Left kidney (tissue), 8 donors: ENCODE measurements at places on chromosomes 11 and 22. TPM values are rescaled to one million over a fixed set of nuclear protein-coding genes. Genes with fewer than 3 reads are reported as not detected.

The MRGPRX4 gene
- not detected for polyA plus RNA-seq

The SLC22A25 gene
- polyA plus RNA-seq: not detected

The KIF18A gene
- 17.8 TPM for polyA plus RNA-seq

The MPEG1 gene
- polyA plus RNA-seq: 6.8 TPM

The OR2D2 gene
- polyA plus RNA-seq: not detected

The GTSE1 gene
- 25.2 TPM for polyA plus RNA-seq

The CALCA gene
- polyA plus RNA-seq: 12.3 TPM

The SOX10 gene
- 1.3 TPM for polyA plus RNA-seq

GRCh38 chr11:33258631-33259205, 1.5 kb downstream of the HIPK3 start:
- DNase-seq: peak; percentile 66

- DNase-seq: no peak
Measured at GRCh38 chr22:45996241-45997076, 19.5 kb upstream of the WNT7B start.

- no peak for DNase-seq
Measured at GRCh38 chr11:3050386-3051195, 6.6 kb downstream of the CARS1 start.

GRCh38 chr11:113006896-113007445, 45.8 kb downstream of the NCAM1 start:
- DNase-seq: no peak

DNA sequence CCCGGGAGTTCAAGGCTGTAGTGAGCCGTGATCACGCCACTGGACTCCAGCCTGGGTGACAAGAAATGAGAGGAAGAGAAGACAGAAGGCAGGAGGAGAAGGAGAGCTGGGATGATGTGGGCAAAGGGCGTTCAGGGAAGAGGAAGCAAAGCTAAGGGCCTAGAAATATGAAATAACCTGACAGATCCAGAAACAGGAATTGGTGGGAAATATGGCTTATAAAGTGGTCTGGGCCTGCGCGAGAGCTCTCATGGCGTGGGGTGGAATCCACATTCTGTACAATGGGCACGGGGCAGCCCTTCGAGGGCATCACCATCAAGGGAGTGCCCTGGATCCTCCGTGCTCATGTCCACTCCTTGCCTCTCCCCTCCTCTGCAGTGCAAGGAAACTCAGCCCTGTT, 46.8 kb upstream of the RASSF10 start:
- no peak for DNase-seq

DNA sequence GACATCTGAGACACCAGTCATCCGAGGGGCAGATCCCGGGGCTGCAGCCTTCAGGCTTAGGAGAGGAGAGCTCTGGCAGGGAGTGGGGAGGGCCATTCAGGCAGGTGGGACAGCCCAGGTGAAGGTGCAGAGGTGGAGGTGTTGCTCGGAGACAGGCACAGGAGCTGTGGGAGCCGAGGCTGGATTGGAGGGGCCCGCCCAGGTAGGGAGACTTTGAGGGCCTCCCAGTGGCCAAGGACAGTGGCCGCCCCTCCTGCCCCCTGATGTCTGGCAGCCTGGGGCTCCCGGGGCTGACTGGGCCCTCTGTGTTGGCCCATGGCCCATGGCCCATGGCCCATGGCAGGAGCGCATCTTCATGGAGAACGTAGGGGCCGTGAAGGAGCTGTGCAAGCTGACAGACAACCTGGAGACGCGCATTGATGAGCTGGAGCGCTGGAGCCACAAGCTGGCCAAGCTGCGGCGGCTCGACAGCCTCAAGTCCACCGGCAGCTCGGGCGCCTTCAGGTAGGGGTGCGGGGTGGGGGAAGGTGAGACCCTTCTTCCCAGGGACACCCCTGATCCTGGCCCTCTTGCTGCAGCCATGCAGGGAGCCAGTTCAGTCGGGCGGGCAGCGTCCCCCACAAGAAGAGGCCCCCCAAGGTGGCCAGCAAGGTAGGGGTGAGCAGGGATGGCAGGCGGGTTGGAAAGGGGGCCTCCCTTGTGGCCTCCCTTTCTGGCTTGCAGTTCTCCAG, 13.3 kb downstream of the TMEM258 start:
- DNase-seq: no peak

GRCh38 chr11:64135711-64136110, 30.2 kb downstream of the MACROD1 start:
- DNase-seq: no peak

- DNase-seq: peak; percentile 47
Measured at GRCh38 chr22:39013942-39014722, at the start of gene APOBEC3C. Gene APOBEC3C, plus strand, starts transcription at chr22:39014257. Its CDS starts 106 bp downstream, at chr22:39014363.

- no peak for DNase-seq
Measured at GRCh38 chr11:13861411-13861810, 101.1 kb upstream of the SPON1 start.

DNA sequence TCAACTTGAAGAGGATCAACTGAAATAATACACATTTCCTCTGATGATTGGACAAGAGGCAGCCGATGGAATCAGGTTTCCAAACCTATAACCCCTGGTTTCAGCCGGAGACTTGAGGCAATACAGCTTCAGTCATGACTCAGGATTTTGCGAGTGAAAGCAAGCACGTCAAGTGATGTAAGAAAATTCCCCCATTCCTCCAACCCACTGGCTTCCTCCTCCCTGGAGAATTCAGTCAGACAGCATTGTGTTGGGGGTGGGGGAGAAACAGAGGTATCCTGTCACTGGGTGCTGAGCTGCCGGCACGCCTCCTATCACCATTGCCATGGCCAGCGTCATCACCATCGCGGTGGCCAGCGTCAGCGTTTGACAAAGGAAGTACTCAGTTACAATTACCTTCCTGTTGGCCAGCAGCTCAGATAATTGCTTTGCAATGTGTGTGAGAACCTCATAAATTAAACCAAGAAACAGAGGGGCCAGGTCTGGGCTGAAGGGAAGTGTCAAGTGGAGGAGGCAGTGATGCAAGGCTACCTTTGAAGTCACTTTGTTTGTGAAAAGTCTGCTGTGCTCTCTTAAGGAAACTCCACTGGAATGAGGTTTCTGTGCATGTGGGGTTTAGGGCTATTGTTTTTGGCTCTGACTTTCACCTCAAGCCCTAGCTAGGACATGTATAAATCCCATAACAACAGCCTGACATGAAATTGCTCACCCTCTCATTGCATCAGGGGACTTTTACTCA, 50.2 kb downstream of the LIF start:
- peak; percentile 90 for DNase-seq

GRCh38 chr22:22474733-22475132, 33.8 kb downstream of the ZNF280B start:
- DNase-seq: no peak

GRCh38 chr11:128933481-128934178, 9.0 kb downstream of the TP53AIP1 start:
- DNase-seq: no peak

DNA sequence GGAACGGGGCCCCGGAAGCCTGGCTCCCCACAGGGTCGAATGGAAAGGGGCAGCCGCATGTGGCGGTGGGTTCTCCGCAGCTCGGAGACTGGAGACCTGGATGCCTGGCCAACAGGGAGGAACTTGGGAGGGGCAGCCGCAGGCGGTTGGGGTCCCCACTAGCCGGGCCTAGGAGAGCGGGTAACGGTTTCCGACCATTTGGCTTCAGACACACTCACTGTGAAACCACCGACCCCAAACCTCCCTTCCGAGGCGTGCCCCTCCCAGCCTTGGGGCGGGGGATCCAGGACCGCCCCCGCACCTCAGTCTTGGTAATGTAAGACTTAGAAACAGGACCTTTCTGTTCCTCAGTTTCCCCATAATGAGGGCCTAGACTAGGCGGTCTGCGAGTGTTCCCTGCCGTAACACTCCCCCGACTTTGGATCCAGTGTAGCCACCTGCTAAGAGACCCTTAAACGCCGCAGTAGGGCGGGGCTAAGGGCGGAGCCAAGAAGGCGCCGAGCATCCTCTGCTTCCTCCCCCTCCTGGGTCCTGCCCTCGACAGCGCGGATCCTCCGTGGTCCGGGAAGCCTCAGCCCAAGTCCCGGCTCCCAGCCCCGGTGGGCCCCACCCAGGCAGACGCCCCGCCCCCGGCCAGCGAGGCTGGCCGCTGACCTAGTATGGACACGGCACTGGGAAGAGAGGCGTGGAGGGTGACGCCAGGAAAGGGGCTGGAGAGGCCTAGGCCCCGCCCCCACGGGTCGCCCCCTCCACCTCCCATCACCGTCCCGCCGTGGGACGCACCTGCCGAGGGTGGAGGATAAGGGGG, 1.8 kb upstream of the RASGRP2 start:
- DNase-seq: no peak

DNA sequence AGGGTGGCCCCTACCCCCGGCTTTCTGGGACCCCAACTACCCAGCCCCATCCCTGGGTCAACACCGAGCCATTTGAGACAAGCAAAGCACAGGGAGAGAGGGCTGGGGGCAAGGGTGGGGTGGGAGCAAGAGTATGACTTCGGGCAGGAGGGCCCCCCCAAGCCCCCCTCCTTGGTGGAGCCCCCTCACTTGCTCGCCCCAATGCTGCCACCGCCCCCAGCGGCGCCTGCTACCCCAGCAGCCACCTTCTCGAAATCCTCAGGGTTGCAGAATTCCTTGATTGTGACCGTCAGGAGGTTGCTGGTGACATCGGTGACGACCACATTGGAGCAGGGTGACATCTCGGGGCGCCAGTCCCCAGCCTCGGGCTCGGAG, 6.0 kb downstream of the CBX6 start:
- DNase-seq: no peak

GRCh38 chr11:117823294-117823945, 1.1 kb downstream of the FXYD2 start:
- no peak for DNase-seq

- no peak for DNase-seq
Measured at GRCh38 chr11:83666149-83666548, 380.0 kb upstream of the CCDC90B start.
